Stimulated activated CD4-positive, alpha-beta T cell treated with anti-CD3 and anti-CD28 coated beads, Interleukin-1b, Interleukin-23, amount 100 ng/mL, for 24 hours (primary cell): ENCODE measurements at places on chromosomes 7 and 10.

DNA sequence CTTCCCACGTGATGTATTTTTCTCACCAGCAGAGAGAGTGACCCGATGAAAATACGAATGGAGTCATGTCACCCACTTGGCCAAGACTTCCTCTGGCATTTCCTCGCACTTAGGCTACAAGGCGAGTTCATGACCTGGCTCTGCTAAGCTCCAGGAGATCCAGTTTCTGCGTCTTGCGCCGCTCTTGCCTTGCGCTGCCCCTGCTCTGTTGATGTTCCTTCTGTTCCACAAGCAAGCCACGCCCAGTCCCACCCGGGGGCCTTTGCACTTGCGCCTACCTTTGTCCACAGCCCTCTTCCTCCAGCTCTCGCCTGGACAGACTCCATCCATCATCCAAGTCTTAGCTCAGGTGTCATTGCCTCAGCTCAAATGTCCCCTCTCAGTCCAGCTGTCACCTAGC lies 116.3 kb upstream of the SHH start:
- no peak for DNase-seq

DNA sequence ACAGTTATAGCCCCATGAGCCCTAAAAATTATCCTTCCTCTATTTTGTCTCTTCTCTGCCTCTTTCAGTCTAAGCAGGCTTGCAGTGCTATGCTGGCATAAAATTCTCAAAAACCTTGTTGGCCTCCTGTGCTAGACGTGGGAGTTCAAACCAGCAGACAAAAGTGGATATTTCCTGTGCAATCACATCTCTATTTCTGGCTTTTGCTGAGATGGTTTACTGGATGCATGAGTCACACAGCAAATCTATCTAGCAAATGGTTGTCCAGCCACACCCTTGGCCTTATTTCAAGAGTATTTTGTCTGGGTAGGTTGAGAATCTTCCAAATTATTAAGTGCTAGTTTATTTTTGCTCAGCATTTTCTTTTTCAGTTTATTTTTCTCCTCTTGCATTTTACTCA lies 370.8 kb downstream of the CDC14C start:
- no peak for DNase-seq

- DNase-seq: no peak
Measured at GRCh38 chr10:12438919-12439692, 89.8 kb downstream of the CAMK1D start.

GRCh38 chr7:49001610-49002033 lies 77.3 kb downstream of the CDC14C start:
- DNase-seq: no peak

DNA sequence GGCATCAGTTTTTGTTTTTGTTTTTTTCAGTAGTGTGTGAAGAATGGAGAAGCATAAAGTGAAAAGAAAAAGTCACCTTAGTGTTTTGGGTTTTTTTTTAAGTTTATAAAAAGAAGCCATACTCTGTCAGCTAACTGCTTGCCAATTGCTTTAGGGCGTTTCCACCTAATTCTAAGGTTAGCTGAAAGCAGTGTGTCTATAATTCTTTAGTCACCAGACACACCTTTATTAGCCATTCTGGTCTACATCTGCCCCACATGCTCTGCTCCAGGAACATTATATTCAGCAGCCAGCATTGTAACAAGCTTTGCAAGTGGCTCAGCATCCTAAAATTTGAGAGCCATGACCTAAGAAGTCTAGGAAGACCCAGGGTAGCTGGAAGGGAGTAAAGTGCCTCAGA lies 14.1 kb upstream of the SLC16A12 start:
- DNase-seq: no peak

DNA sequence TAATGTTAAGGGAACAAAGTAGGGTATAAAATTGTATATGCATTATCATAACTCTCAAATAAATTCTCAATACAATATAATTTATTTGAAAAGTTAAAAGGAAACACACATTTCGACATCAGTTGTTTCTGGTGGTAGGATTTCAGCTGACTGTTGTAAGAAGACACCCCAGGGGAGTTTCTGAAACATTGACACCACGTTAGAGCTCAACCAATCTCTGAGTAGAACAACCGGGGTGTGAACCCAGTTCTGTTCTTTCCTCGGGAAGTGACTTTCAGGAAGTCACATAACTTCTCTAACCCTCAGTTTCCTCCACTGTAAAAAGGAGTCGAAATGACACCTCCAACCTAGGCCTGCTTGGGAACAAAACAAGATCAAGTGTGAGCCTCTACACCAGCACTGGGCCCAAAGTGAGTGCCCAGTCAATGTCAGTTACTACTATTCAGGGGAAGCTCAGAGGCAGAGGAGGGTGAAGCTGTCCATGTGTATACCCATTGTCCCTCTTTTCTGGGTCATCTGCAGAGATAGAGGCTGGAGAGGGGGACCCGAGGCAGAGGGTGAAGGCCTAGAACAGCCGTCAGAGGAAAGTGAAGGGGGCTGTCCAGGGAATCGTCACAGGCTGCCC lies 67.1 kb downstream of the AOAH start:
- no peak for DNase-seq

DNA sequence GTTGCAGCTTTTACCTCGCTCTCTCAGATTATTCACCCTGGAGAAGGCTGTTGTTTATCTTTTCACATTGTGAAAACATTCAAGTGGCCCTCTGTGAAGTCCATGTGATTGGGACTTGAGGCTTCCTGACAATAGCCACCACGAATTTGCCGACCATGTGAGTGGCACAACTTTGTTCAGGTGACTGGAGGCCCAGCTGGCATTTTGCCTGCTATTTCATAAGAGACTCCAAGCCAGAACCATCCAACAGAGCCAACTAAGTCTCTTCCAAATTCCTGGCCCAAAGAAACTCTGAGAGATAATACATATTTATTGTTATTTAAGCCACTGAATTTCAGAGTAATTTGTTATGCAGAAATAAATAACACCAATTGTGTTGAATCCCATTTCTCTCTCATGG lies 38.2 kb upstream of the CCSER2 start:
- DNase-seq: no peak

GRCh38 chr10:48993627-48994026 lies 54.0 kb upstream of the LRRC18 start:
- no peak for DNase-seq

DNA sequence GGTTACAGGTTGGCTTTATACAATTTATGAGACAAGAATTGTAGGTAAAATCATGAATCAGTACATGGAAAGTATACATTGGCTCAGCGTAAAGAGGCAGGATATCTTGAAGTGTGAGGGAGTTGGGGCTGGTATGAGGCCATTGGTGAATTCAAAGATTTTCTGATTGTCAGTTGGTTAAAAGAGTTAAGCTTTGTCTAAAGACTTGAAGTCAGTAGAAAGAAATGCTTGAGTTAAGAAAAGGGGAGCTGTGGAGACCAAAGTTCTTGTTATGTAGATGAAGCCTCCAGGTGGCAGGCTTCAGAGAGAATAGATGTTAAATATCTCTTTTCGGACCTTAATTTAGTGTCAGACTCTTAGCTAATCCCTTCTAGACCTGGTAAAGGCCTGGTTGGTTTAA lies 341.0 kb downstream of the GALNT17 start:
- DNase-seq: no peak

DNA sequence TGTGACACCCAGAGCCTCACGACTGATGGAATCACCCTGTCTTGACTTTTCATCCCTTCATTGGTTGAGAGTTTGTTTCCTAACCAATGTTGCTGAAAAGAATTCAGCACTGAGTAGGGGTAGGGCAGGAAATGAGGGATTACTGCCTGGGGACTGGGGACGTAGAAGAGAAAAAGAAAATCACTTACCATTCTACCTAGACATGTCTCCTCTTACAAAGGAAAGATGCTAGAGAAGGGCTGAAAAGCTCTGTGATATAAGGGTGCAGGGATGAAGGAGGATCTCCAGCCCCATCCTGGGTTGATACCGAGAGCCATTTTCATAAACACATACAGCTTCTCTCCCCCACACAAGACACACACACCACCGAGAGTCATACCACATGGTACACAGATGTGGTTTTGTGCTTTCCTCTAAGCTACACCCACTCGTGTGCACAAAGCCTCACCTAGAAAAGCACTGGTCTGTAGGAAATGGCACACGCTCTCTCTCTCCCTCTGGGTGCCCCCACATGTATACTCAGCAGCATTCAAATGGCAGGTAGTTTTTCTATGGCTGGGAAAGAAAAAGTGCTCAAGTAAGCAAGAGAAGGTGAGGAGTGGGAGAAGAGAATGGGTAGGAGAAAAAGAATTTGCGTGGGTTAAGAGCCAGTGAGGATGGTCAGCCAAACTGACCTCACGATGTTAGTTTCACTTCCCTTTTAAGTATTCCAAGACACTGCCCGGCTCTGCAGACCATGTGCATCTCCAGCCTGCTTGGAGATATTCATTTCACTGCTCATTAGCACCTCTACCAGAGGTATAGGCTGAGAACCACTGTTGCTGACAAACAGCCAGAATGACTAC lies 85.8 kb downstream of the CALD1 start:
- peak; percentile 12 for DNase-seq

DNA sequence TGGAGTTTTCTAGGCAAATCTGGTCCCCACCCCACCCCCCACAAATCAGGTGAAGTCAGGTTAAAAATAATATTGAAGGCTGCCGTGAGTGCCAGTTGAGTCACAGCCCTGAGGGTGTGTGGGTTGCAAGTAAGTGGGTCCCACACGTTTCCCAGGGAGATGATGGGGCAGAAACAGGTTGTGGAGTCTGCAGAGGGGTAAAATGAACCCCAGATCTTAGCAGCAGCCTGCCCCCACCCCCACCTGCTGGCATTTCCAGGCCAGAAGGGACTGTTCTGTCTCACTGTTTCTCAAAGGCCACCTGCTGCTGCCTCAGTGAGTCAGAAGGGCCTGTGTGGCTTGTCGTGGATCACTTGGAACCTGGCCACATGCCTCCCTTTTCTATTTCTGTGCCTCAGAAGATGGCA lies 59.8 kb upstream of the SMNDC1 start:
- no peak for DNase-seq

- DNase-seq: no peak
Measured at GRCh38 chr7:25876092-25876491, 275.9 kb upstream of the NFE2L3 start.

GRCh38 chr7:107503687-107504086 lies 33.8 kb downstream of the GPR22 start:
- DNase-seq: no peak

- no peak for DNase-seq
Measured at GRCh38 chr7:123557016-123557397, 611 bp downstream of the NDUFA5 start.

DNA sequence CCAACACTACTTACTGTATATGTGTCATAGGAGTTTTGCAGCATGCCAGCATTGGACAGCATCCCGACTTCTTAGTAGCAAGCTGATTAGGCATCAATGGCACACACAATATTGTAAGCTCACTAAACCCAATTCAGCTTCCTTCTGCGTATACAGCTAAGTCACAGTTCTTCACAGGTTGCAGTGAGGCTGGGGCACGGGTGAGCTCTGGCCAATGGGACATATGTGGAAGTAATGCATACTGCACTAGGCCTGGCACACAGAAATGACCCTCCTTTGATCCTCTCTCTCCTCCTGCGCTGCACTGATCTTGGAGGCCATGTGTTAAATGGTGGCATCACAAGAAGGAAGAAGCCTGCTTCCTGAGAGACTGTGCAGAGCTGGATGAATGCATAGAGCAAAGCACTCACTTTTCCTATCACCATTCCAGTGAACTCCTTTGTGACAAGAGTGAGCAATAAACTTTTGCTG lies 11.9 kb downstream of the RAB11FIP2 start:
- no peak for DNase-seq

GRCh38 chr7:141387521-141388217 lies 163.5 kb upstream of the AGK start:
- DNase-seq: no peak

DNA sequence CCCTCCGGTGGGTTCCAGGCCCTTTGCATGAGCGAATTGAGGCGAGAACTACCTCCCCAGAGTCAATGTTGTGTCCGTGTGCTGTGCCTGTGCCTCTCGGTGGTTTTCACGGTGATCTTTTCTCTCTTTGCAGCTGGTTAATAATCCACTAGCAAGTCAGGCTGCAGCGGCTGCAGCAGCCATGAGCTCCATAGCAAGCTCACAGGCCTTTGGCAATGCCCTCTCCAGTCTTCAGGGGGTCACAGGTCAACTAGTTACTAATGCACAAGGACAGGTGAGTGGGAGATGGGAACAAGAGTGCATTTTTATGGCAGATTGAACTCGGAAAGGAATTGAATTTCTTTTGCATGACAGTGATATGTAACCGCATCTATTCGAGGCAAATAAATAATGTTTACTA lies 159.7 kb upstream of the YAE1 start:
- no peak for DNase-seq

- no peak for DNase-seq
Measured at GRCh38 chr7:25954395-25954794, 197.6 kb upstream of the NFE2L3 start.

- DNase-seq: no peak
Measured at GRCh38 chr7:45944058-45944457, 23.0 kb upstream of the IGFBP3 start.

DNA sequence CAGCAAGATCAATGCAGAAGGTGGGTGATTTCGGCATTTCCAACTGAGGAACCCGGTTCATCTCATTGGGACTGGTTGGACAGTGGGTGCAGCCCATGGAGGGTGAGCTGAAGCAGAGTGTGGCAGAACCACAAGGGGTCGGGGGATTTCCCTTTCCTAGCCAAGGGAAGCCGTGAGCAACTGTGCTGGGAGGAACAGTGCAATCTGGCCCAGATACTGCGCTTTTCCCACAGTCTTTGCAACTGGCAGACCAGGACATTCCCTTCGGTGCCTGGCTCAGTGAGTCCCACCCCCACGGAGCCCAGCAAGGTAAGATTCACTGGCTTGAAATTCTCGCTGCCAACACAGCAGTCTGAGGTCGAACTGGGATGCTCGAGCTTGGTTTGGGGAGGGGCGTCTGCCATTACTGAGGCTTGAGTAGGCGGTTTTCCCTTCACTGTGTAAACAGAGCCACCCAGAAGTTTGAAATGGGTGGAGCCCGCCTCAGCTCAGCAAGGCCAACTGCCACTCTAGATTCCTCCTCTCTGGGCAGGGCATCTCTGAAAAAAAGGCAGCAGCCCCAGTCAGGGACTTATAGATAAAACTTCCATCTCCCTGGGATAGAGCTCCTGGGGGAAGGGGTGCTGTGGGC lies 58.6 kb upstream of the SLC26A5 start:
- no peak for DNase-seq

GRCh38 chr10:74337330-74338016 lies 186.5 kb downstream of the ADK start:
- DNase-seq: no peak

DNA sequence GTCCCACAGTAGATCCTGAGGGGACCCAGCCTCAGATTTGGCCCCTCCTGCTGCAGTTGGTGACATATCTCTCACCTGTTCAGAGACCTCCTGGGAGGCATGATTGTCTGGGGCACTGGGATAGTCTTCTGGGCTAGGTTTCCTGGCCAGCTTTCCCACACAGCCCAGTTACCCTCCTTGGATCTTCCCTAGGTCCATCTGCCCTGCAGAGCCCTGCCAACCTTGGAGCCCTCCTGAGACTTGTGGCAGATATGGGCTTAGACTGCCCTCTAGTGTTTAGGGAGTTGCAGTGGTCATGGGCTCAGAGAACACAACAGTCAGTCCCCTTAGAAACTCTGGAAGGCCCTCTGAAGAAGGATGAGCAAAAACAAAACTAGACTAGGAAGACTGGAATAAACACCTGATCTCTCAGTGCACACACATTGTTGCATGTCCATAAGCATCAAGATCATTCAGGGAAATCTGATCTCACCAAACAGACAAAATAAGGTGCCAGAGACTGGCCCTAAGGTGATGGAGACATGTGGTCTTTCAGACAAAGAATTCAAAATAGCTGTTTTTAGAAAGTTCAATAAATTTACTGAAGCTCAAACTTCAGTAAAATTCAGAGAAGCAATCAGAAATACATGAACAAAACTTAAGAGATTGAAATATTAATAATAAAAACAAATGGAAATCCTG lies 324.6 kb downstream of the ATRNL1 start:
- DNase-seq: no peak

GRCh38 chr7:69654381-69654780 lies 56.1 kb downstream of the AUTS2 start:
- no peak for DNase-seq
